ENCODE measurements at places on chromosomes 3 and 15. TPM values are rescaled to one million over a fixed set of nuclear protein-coding genes. Genes with fewer than 3 reads are reported as not detected.

The ERICH6 gene
- not detected for total RNA-seq

The SEMA6D gene
- not detected for total RNA-seq

The ROBO2 gene
- not detected for total RNA-seq

The EAF1 gene
- 19.7 TPM for total RNA-seq

The STXBP5L gene
- total RNA-seq, result not detected

The FANCD2OS gene
- not detected for total RNA-seq

DNA sequence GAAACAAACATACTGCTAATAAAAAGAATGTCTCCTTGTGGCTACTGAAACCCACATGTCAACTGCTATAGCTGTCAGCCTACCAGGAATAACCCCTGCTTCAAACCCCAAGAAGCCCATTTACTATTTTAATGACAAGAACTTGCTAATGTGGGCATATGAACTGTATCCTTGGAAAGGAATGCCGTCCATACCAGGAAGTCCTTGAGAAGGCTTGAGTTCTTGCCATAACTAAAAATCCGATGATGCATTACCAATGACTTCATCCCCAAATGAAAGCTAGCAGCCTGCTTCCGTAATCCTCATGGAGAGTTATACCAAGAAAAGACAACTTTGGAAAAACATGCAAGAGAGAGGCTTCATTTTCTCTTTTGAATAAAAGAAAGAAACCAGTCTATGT lies 34.8 kb downstream of the MINDY4B start:
- DNase-seq, result no peak

DNA sequence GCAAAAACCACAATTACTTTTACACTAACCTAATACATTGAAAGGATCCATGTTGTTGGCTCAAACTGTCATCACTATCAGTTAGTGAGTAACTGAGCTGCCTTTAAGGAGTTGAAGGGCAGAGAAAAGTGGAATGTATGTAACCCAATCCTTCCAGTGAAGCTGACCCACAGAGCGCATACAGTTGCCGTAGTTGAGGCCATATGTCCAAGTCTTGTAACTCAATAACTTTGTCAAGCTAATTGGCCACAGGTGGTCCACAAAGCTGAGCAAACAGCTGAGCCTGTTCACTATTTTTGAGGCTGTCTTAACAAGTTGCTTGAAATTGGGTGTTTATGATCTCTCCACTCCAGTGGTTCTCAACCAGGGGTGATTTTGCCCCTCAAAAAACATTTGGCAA lies 169.0 kb upstream of the SLC24A5 start:
- no peak for DNase-seq

DNA sequence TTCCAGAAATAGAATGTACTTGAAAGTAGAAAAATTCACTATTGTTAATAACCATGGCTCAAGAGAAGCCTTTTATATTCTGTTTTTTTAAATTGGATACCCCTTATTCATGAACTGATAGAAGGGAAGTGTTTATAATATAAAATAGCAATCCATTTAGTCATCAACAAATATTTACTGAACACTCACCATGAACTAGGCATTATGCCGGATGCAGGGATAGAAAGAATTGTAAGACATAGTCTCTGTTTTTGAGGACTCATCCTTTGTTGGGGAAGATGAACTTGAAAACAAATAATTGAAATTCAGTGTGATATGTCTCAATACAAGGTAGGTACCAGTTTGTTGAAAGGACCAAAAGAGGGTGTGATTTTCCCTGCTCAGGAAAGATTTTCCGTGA lies 160.9 kb upstream of the SATB1 start:
- no peak for DNase-seq

- DNase-seq, result no peak
Measured at GRCh38 chr3:175111036-175111435, 251.9 kb downstream of the NAALADL2 start.

- peak; percentile 25 for DNase-seq
Measured at GRCh38 chr3:197298945-197299854, 788 bp upstream of the DLG1 start.

DNA sequence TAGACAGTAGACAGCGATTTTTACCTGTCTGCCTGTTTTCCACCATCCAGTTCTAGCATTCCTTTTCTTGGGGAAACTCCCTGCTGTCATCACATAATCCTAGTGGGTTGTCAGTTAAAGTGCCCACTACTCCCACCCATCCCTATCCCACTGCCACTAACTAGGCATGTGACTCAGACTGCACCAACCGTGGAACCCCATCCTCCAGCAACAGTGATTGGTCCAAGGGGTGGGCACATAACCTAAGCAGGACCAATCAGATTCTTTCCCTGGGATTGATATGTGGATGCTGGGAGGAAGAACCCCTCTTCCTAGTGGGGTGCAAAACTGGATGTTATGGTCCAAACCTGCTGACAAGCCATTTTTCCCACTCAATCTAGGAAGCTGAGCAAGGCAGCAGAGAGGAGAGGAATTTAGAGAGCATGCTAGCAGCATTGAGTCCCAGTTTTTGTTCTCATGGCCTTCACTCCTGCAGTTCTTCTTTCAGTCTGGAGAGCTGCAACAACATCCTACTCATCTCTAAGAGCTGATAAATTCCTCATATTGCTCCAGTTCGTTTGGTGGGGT lies 3.9 kb upstream of the INSYN1 start:
- no peak for DNase-seq

DNA sequence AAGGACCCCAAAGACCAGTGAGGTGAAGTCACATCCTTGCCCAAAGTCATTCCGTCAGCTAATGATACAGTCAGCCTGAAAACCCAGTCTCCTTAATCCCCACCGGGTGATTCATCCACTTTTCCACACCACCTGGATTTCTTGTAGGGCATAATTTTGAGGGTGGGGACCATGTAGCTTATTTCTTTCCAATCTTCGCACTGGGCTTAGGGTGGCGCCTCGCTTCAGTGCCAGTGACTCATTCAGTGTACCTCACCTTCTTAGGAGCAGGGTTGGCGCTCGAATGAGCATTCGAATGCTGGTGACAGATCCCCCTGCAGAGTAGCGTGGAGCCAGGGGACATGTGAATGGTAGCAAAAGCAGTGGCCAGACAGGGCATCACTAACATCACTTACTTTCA lies 24.0 kb downstream of the BMF start:
- DNase-seq, result no peak

DNA sequence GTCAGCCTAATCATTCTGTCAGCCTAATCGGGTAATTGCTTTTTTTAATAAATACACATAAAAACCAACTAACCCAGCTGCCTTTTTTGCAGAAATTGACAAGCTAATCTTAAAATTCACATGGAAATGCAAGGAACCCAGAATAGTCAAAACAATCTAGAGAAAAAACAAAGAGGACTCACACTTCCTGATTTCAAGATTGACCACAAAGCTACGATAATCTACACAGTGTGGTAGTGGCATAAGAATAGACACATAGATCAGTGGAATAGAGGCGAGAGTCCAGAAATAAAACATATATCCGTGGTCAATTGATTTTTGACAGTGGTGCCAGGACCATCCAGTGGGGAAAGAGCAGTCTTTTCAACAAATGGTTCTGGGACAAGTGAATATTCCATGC lies 2.4 kb upstream of the C3orf20 start:
- no peak for DNase-seq

DNA sequence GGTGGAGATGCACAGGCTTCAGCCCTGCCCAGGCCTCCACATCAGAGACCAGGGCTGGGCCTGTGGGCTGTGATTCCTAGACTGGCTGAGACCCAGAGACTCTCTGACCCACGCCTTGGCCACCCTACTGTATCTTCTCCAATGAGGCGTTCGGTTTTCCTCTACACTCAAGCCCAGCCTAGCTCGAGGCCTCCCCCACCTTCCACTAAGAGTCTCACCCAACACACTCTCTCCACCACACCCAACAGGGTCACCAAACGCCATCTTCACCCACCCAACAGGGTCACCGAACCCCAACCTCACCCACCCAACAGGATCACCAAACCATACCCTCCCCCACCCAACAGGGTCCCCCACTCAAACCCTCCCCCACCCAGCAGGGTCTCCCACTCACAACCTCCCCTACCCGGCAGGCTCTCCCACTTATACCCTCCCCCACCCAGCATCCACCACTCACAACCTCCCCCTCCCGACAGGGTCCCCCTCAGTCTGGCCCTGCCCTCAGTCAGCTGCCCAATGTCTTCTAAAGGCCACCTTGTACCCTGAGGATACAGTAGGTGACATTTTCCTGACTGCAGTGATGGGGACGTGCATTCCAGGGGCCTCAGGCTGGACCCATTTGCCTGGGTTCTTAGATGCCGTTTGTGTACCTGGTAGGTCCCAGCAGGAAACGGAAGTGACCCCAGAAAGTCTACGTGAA lies 20.4 kb downstream of the CFAP100 start:
- no peak for DNase-seq

GRCh38 chr3:14678015-14678503 lies 3.1 kb downstream of the C3orf20 start:
- DNase-seq, result no peak

GRCh38 chr15:67164811-67165253 lies 89.6 kb downstream of the AAGAB start:
- no peak for DNase-seq

DNA sequence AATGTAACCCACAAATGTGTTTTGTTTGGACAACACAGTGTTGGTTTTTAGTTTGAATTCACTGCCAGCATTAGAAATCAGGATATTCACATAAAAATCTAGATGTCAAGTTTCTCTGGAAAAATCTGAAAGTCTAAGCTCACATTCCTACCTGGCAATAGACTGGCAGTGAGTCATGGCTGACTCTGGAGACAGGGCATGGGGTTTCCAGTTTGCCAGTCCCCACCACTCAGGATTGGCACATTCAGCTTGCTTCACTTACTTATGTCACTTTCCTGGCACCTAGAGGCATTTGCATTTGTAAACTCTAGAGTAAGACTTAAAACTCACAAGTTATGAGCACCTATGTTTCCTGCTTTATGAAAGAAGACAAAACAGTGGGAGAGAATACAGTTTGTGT lies 19.1 kb upstream of the SEC61A1 start:
- no peak for DNase-seq

DNA sequence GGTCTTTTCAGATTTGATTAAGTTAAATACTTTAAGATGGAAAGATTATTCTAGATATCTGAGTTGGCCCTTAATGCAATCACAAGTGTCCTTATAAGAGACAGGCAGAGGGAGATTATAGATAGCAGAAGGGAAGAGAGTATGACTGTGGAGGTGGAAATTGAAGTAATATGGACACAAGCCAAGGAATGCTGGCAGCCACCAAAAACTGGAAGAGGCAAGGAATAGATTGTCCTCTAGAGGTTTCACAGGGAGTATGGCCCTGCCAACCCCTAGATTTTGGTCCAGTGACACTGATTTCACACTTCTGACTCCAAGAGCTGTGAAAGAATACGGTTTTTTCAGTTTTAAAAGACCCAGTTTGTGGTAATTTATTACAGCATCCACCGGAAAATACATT lies 1498.7 kb upstream of the CADM2 start:
- DNase-seq, result no peak

- no peak for DNase-seq
Measured at GRCh38 chr15:81050259-81050658, 49.5 kb downstream of the TLNRD1 start.

DNA sequence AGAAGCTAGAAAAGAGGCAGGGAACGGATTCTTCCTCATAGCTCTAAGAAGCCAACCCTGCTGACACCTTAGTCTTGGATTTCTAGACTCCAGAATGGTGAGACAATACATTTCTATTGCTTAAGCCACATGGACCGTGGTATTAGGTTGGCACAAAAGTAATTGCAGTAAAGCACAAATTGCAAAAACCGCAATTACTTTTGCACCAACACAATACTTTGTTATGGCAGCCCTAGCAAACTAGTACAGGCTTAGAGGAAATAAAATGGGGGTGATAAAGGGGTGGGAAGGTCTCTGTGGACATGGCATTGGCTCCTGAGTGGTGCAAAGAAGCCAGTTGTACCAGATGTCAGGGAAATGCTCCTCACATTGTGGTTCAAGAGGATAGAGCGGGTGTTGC lies 56.0 kb downstream of the SLC7A14 start:
- DNase-seq, result no peak

DNA sequence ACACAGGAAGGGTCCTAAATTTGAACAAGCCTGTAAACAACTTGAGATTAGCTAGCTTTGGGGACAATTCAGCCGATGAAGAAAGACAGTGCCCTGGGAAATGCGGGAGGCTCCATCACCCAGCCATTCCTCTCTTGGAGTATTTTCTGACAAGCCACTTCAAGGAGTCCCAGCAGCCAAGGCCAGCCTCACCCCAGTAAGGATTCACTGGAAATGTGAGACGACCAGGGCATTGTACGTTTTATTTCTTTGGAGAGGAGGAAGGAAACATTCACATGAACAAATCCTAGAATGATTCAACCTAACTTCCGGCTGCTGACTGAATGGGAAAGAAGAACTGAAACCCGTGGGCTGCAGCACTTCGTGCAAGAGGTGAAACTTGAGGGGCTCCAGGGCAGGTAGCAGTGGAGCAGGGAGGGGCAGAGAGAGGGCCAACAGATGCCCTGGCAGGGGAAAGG lies 116.4 kb upstream of the ARHGEF3 start:
- DNase-seq, result peak; percentile 48
